ENCODE measurements at places on chromosomes 2 and 18.

- no peak for DNase-seq
These were observed 16.5 kb downstream of the PTPN2 start for GRCh38 chr18:12867441-12868123.

DNA sequence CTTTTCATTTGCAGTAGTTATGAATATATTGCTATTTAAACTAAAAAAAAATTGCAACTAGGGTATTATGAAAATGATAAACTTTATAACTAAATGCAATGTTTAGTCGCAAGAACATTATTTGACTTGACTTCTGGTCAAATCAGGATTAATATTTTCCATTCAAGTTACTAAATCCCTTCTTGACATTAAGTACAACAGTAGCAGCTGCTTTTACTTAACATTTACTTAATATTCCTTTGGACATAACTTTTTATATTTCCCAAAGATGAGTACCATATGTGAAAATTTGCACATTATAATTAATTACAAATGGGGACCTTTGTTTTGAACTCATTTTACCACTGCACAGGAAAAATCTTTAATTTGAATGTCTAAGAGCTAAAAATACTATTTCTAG, 74.0 kb downstream of the PMS1 start:
- DNase-seq = no peak

- no peak for DNase-seq
These were observed 13.7 kb upstream of the SKOR2 start for GRCh38 chr18:47265197-47265596.

GRCh38 chr2:193566276-193566675, 1371.5 kb upstream of the TMEFF2 start:
- no peak for DNase-seq

- peak; percentile 36 for DNase-seq
These were observed 27.8 kb downstream of the SLC14A1 start for GRCh38 chr18:45751766-45752165.

DNA sequence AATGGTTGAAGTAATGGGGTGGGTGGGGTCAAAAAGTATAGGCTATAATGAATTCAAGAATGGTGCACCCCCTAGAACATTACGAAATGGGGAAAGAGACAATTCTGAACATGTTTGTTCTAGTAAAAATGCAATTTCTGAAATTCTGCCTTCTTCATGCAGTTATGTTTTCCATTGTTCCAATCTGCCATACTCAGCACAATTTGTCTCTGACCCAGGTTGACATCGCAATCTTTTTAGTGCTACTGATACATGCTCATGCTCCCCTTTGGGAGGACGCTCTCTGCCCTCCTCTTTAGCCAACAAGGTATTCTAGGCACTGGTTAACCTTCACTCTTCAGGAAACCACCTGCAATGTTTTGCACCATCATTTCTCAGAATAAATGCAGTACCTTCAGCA, 1303.9 kb upstream of the PIK3C3 start:
- no peak for DNase-seq

DNA sequence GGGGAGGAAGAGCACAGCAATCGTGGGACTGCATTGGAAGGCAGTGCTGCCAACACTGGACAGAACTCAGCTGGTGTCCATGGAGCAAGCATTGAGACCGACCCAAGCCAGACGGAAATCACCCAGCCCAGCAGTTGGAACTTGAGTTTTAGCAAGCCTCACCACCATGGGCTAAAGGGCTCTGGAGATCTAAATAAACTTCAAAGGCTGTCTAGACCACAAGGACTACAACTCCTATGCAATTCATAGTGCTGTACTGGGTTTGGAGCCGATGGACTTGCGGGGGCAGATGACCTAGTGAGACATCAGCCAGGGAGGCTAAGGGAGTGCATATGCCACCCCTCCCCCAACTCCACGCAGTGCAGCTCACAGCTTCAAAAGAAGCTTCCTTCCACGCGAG, 243.6 kb upstream of the SLC39A10 start:
- DNase-seq = no peak

DNA sequence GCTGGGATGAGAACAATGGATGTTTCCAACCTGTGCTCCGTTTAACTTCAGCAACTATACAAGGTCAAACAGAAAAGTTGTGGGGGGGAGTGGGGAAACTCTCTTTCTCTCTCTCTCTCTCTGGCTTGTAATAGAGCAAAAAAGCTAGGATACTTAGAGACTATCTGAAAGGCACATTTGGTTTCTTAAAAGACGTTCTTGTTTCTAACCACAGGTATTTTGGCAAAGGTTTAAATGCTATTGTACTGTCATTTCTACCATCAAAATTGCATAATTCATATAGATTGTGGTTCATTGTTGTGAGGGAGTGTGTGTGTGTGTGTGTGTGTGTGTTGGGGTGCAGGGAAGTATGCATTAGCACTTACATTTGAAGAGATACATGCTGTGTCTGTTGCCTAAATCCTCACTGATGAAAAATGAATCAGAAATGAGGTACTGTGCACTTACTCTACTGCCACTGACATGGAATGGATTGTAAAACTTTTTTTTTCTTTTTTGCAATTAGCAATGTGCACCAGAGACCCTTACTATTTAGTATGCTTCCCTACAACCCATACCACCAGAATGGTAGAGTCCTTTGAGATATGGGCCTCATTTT, 841.0 kb upstream of the PIK3C3 start:
- no peak for DNase-seq

DNA sequence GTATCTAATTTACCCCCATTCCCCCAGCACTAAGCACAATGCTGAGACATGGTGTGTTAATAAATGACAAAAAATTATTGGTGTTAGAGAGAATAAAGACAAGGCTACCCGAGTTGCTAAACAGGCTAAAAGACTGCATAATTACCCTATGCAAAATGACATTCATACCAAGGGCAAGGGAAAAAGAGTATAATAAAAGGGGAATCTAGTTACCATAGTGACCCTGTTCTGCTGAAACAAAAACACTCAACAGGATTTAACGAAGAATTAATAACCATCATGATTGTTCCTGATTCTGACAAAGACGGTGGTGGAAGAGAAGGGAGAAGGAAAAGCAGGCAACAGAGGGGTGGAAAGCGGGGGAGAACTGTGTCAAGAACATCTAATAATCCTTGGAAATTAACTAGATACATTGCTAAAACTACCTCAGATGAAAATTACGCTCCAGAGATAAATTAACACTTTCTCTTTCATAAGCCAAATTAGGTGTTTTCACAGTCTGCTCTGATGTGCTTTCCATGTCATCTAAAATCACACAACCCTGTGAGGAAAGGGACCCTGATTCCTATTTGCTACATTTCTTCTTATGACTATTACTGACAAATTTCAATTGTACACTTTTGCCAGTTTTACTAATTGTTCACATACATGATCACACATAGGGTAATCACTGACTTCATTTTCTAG, 25.5 kb downstream of the TTR start:
- no peak for DNase-seq

DNA sequence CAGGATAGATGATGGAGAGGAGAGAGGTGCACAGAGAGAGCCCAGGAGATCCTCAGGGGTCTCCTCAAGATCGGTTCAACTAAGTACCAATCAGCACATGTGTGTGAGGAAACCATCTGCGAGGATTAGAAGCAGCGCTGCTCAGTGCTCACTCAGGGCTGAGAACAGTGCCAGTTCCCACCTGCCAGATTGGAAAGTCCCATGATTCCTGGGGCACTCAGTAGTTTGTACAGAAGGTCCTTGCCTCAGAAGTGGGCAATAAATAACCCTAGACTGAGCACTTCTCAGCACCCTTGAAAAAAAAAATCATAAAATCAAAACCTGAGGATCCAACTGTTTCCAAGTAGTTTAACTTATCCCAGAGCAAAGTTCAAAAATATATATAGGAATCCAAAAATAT, 53.8 kb downstream of the SEMA4F start:
- no peak for DNase-seq

- no peak for DNase-seq
These were observed 3.9 kb upstream of the TNFRSF11A start for GRCh38 chr18:62321201-62321600.

DNA sequence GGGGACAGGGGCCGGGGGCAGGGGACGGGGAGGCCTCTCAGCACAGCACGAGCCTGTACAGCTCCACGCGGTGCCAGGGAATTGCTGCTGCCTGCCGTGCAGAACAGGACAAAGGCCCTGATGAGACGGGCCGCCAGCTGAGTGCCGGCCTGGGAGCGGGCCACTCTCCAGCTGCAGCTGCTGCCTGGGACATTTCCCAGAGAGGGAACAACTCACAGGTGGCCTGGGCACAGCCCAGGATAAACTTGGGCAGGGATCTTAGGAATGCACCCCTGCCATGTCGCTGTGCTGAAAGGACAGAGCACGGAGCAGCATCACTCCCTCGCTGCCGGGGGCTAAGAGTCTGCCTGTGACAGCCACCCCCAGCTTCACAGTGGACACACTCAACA, 38.8 kb downstream of the CENPO start:
- DNase-seq = no peak

DNA sequence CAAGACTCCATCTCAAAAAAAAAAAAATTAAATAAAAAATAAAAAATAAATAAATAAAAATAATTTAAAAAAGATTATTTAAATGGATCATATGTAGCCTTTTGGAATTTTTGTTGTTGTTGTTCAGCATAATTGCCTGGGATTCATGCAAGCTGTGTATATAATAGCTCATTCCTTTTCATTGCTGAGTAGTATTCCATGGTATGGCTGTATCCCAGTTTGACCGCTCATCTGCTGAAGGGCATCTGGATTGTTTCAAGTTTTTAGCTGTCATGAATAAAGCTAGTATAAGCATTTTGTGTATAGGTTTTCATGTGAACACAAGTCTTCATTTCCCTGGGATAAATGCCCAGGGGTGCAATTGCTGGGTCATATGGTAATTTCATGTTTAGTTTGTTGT, 6.4 kb upstream of the TANC1 start:
- DNase-seq = no peak

GRCh38 chr18:30150586-30151250, 891.8 kb downstream of the DSC3 start:
- DNase-seq = no peak

GRCh38 chr2:9390151-9390850, 33.0 kb downstream of the ITGB1BP1 start:
- no peak for DNase-seq

GRCh38 chr18:37249171-37249886, 316.3 kb downstream of the CELF4 start:
- DNase-seq = no peak

DNA sequence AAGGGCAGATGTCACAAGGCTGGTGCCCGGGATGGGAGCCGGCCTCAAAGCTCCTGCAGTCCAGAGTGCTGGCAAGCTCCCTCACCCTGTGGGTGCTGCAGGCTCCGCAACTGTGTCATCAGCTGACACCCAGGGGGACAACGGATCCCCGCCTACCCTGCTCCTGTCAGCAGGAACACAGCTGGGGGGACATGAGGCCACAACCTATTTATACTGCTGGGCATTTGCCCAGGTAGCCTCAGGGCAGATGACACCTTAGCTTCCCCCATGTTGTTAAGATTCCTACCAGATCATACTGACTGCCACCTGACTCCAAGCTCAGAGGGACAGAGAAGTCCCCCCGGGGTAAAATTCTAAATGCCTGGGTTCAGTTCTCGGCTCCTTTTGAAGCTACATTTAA, 1.2 kb downstream of the ANKRD23 start:
- no peak for DNase-seq

DNA sequence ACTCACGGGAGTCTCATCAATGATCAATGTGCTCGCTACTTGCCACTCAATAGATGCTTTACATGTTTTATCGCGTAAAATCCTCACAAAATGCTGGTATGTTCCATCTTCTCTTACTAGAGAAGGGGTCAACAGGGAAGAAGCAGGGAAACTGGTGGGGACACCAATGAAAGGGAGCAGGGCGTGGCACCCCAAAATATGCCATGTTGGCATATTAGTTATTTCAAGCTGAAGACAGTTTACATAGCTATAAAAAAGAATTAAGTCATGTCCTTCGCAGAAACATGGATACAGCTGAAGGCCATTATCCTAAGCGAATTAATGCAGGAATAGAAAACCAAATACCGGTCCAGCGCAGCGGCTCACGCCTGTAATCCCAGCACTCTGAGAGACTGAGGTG, 8.1 kb upstream of the ZNF236 start:
- DNase-seq = no peak

DNA sequence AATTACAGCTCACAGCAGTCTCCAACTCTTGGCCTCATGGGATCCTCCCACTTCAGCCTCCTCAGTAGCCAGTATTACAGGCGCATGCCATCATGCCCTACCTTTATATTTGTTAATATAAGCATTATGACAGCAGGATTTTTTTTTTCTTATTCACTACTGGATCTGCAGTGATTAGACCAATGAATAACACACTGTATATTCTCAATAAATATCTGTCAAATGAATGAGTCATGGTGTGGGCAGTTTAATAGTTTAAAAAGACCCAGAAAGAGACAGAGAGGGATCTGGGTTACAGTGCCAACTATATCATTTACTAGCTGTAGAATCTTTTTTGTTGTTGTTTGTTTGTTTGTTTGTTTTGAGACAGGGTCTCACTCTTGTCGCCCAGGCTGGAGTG, 62.4 kb upstream of the LTBP1 start:
- no peak for DNase-seq

GRCh38 chr2:207148020-207148419, 17.7 kb downstream of the KLF7 start:
- no peak for DNase-seq

DNA sequence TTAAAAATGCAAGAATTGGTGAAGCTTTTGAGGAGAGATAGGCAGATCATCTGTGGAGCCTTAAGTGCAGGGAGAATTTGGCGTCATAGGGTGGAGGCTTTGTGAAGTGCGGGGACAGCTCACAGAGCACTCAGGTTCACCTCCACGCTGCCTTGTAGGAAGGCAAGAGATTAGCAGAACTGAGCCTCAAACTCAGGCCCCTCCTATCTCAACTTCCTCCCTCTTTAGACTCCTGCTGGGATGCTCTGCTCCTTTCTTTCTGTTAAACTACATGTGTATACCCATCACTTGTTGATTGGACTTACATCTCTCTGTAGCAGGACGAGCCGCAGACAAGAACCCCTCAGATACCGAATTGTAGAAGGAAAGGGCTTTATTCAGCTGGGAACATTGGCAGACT, 422.2 kb downstream of the SETBP1 start:
- DNase-seq = no peak

DNA sequence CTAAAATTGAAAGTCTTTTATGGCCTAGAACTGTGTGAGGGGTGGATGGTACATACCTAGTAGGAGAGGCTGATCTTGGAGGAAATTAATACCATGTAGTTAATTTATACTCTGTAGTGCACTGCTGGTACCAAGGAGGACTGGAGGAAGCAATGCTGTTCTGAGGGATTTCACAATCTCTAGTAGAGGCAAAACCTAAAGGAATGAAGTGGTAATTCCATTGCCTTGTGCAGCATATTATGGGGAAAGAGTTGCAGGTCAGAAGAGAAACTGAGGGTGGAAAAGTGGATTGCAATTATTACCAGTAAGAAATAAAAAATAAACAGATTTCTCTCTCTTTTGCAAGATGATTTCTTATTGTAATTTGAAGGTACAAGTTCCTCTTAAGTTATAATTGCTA, 2.2 kb downstream of the ABI2 start:
- no peak for DNase-seq

DNA sequence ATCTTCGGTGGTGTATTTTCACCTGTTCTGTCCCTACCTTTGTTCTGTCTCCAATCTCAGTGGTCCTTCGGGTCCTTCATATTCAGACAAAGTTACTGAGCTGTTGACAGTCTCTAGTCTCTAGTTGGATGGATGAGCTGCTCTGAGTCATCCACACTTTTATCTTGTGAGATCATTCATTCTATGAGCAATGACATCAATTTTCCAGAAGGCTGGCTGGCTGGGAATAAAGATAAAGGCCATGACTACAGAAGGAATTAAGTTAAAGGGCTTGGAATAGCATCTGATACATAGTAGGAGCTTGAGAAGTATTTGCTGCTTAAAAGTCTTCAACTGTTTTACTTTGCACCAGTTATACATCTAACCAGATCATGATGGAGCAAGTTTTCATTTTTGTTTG, 43.1 kb upstream of the SLC39A10 start:
- no peak for DNase-seq

All from inflammatory macrophage (primary cell).